ENCODE measurements at places on chromosomes 5 and 9.

DNA sequence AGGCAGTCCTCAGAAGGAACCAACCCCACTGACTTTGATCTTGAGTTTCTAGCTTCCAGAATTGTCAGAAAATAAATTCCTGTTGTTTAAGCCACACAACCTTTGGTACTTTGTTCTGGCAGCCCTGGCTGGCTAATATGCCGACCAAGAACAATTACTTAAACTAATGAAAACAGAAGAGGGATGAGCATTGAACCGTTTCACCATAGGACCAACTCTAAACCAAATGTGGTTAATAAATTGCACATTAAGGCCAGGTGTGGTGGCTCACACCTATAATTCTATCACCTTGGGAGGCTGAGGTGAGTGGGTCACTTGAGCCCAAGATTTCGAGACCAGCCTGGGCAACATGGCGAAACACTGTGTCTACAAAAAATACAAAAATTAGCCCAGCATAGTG is 160.9 kb upstream of the RAI14 start:
- no peak for DNase-seq

DNA sequence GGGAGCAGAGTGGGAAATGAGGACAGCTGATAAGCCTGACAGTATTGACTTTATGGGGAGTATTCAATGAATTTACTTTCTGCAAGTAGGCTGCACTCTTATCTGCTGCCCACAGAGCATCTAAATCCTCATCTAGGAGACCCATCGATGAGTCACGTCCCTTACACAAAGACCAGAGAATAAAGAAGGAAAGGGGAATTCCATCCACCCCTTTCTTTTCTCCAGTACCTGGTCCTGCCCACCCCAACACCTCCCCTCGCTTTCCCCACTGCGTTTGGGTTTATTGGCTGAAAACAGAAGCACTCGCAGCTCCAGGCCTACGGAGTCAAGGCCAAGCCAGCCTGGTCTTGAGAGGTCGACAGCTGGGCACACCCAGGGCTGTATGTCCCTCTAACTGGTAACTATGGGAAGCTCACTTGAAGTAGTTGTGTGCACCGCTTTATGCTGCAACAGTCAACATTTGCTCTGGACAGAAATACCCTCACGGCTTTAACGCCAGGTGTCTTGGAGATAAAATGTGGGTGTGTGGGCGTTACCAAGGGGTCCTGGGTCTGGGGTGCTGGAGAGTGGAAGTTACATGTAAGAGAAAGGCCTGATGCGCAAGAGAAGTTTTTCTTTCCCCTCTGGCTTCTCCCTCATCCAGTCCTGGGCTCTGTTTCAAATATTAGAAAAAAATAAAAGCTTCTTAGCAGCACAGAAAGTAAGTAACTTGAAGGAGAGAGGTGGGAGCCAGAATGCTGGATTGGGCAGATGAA is 14.5 kb upstream of the TAL2 start:
- peak; percentile 2 for DNase-seq

- DNase-seq = no peak
Observed at GRCh38 chr9:135291165-135291564, 188.4 kb upstream of the PPP1R26 start.

- no peak for DNase-seq
Observed at GRCh38 chr5:169074839-169075238, 226.1 kb downstream of the SLIT3 start.

DNA sequence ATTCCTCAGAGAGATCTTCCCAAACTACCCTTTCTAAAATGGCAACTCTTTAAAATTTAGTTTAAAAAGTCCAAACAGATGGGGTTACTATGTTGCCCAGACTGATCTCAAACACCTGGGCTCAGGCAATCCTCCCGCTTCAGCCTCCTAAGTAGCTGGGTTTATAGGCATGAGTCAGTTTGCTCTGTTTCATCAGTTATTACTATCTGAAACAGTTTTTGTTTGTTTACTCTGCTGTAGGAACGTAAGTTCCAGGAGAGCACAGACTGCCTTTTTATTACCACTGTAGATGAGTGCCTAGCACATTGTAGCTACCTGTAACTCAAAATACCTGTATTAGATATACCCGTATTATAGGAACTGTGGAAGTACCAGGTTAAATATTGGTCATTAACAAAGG is 89.4 kb downstream of the UHRF2 start:
- no peak for DNase-seq
